ENCODE measurements at places on chromosomes 1 and 21. TPM values are rescaled to one million over a fixed set of nuclear protein-coding genes. Genes with fewer than 3 reads are reported as not detected.

DNA sequence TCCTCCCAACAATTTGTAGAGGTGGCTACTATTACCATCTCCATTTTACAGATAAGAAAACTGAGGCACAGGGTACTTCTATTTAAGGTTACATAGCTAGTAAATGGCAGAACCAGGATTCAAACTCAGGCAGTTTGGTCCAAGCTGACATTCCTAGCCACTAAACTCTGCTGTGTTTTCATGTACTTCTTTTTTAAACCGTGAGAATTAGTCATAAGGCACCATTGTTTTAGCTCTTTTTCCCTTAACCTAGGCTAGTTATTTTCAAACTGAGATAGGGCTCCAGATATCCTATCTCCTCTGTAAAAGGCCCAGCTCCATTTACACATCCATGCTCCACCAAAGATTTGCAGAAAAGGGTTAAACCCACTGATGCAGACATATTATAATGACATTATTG lies 92.9 kb downstream of the PTPN14 start:
- DNase-seq, result no peak

GRCh38 chr1:91122106-91122717 lies 100.4 kb upstream of the ZNF644 start:
- no peak for DNase-seq

DNA sequence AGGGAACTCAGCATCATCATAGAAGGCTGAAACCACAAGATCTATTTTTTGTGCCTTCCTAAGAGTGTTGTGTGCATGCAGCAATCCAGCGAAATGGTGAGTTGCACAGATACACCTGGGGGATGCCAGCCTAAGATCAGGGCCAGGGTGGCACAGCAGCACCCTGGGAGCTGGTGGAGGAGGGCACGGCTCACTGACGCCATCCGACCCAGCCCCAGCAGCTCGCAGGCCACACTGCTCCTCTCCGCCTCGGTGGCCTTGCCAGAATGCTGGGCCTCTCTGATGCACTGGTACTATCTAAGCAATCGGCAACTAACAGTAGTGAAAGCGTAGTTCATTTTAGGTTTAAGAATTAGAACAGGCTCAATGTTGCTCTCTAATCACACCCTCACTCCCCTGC lies 37.8 kb downstream of the CAPZB start:
- DNase-seq, result no peak

- DNase-seq, result no peak
Measured at GRCh38 chr1:24707687-24708086, 37.6 kb upstream of the CLIC4 start.

DNA sequence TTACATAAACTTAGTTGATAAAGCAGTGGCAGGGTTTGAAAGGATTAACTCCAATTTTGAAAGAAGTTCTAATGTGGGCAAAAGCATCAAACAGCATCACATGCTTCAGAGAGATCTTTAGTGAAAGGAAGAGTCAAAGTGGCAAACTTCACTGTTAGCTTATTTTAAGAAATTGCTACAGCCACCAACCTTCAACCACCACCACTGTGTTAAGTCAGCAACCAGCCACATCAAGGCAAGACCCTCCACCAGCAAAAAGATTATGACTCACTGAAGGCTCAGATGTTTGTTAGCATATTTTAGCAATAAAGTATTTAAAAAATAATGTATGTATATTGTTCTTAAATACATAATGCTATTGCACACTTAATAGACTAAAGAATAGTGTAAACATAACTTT lies 21.3 kb upstream of the MAGI3 start:
- no peak for DNase-seq

DNA sequence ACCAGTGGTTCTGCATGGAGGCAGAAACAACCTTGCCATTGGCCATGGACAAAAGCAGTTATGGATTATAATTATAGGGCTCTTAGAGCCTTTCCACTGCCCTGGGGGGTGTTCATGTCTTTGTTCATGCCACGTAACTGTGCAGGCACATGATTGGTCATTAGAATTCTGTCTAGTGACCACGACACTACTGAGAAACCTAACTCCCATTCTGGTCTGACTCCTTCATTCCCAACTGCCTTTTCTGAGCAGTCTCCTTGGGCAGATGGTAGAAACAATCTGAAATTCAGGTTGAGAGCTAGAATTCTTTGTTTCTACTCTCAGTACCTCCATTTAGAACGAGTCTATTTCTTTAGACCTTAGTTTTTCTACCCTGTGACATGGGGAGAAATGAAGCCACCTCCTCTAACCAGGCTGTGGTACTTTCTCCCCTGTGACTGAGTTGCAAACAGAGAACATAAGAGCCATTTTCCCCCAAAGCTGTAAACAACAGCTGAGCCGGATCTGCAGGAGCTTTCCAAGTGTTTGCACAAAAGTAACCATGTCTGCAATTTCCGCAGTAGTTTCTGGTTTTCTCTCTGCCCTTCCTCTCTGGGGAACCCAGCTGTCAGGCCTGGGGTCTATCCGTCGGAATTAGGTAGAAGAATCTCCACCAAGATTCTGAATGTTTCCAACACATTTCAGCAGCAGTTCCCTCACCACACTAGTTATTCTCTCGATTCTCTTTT lies 37.7 kb upstream of the IPO9 start:
- DNase-seq, result no peak

GRCh38 chr1:229430761-229431283 lies 3.1 kb downstream of the ACTA1 start:
- DNase-seq, result peak; percentile 17

GRCh38 chr1:12778061-12778460 lies 4.5 kb downstream of the PRAMEF12 start:
- no peak for DNase-seq

- DNase-seq, result no peak
Measured at GRCh38 chr1:74419611-74420010, 92.8 kb downstream of the LRRC53 start.

- no peak for DNase-seq
Measured at GRCh38 chr1:56429288-56429687, 150.1 kb downstream of the PLPP3 start.

- DNase-seq, result no peak
Measured at GRCh38 chr1:98702976-98703375, 41.5 kb downstream of the SNX7 start.

DNA sequence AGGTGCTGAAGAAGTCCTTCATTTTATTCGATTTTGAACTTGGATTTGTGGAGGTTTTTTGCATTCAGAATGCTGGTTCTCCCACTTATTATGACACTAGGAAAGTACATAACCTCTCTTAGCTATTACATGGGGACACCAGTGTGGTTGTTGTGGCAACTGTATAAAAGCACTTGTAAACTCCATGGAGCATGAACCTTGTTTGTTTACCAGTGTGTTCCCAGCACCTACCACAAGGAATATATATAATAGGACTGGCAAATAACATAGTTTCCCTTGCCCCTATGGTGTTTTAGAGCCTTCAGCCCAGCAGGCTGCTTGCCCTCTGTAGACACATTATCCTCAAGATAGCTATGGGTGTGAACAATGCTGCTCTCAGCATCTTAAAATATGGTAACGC lies 43.1 kb downstream of the RASSF5 start:
- no peak for DNase-seq

DNA sequence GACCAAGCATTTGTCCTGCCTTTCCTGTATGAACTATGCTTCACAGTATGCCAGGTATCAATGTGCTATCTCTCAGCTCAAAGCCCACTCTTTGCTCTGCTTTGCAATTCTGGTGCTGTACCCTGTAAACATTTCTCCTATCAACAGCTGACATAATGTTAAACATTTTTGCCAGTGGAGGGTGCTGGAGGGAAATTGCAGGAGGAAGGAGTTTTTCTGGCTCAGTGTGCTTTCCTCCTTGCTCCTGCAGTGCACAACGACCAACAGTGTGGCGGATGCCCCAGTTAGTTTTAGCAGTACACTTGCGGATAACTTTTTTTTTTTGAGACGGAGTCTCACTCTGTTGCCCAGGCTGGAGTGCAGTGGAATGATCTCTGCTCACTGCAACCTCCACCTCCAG lies 67.1 kb upstream of the PTGFRN start:
- no peak for DNase-seq

DNA sequence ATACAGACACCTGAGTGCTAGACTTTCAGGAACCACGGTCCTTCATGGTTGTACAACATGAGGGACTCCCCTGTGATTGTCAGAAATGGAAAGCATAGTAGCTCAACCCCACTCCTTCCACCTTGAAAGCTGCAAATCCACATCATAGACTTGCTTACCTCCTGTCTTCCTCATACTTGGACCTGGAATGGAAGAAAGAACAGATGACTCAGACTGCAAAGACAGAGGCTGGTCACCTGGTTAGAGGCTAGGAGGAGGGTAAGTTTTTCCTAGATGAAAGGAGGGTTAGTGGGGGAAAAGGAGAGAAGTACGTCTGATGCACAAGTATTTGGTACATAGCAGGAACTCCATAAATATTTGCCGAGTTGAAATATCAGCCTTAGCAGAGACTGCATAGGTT lies 37.2 kb downstream of the LRRC71 start:
- DNase-seq, result no peak

GRCh38 chr1:71857862-71858261 lies 424.5 kb downstream of the NEGR1 start:
- no peak for DNase-seq

- no peak for DNase-seq
Measured at GRCh38 chr1:12656575-12656974, 12.7 kb downstream of the AADACL4 start.

GRCh38 chr1:204083491-204083890 lies 10.6 kb downstream of the SOX13 start:
- no peak for DNase-seq

- DNase-seq, result peak; percentile 96
Measured at GRCh38 chr1:222617367-222617951, 438 bp upstream of the MIA3 start.

GRCh38 chr1:102628109-102628613 lies 480.2 kb downstream of the COL11A1 start:
- no peak for DNase-seq

Gene SEMA4A
- 2.0 TPM for total RNA-seq

Gene KCTD3
- total RNA-seq, result 22.2 TPM

Gene PHLDA3
- total RNA-seq, result 199 TPM

Gene CDC20
- 220 TPM for total RNA-seq

Gene AMY1C
- total RNA-seq, result not detected

Measured in Caki2 (cell line).